K562 (cell line): ENCODE measurements at places on chromosomes 16 and 17. TPM values are rescaled to one million over a fixed set of nuclear protein-coding genes. Genes with fewer than 3 reads are reported as not detected.

Gene AGRP
- total RNA-seq, result not detected in 2 replicates

Gene YPEL2
- total RNA-seq, result 0.54 and 0.71 TPM in 2 replicates

Gene MFSD6L
- total RNA-seq, result not detected in 2 replicates

Gene HAS3
- 0.33 and 0.38 TPM in 2 replicates for total RNA-seq

Gene UTS2R
- total RNA-seq, result 0.22 TPM in 1 of 2 replicates, not detected in the other

Gene CHST6
- 0.02 and 0.09 TPM in 2 replicates for total RNA-seq

Gene EVI2A
- total RNA-seq, result 0.13 TPM in 2 replicates

Gene IGFALS
- not detected in 2 replicates for total RNA-seq

Gene KRTAP4-1
- total RNA-seq, result not detected in 2 replicates

Gene GNPTG
- total RNA-seq, result 19.9 and 22.2 TPM in 2 replicates

Gene SP2
- total RNA-seq, result 15.9 and 17.4 TPM in 2 replicates

Gene SPSB3
- 20.9 and 22.1 TPM in 2 replicates for total RNA-seq

Gene OR1A1
- total RNA-seq, result not detected in 2 replicates

Gene HSD17B1
- 12.9 and 13.9 TPM in 2 replicates for total RNA-seq

Gene CHST4
- total RNA-seq, result 0.07 and 0.09 TPM in 2 replicates

Gene SDK2
- total RNA-seq, result 0.04 and 0.09 TPM in 2 replicates

Gene CD300LB
- total RNA-seq, result not detected in 2 replicates

Gene AIPL1
- total RNA-seq, result not detected in 2 replicates

Gene TBX2
- total RNA-seq, result 0.13 and 0.18 TPM in 2 replicates
